ENCODE measurements at places on chromosomes 1 and 21.
A peak's percentile ranks its signal among the peaks of the same experiment; 100 is the strongest.

DNA sequence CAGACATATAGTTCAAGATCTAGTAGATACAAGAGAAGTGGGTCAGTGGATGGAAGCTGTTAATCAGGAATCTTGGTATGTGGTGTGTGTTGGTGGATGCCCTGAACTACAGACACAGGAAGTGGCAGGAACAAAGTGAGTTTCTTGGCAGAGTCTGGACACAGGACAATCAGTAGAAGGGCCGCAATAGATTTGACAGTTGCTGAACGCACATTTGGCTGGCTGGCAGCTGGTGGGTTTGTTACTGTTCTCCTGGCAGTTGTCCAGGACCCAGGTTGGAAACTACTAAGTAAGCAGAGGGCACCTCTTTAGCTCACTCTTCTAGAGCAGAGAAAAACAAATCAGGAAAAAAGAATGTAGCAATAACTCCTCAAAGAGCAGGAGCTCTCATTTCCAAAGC is 13.2 kb downstream of the KRTAP26-1 start:
- DNase-seq, result no peak

DNA sequence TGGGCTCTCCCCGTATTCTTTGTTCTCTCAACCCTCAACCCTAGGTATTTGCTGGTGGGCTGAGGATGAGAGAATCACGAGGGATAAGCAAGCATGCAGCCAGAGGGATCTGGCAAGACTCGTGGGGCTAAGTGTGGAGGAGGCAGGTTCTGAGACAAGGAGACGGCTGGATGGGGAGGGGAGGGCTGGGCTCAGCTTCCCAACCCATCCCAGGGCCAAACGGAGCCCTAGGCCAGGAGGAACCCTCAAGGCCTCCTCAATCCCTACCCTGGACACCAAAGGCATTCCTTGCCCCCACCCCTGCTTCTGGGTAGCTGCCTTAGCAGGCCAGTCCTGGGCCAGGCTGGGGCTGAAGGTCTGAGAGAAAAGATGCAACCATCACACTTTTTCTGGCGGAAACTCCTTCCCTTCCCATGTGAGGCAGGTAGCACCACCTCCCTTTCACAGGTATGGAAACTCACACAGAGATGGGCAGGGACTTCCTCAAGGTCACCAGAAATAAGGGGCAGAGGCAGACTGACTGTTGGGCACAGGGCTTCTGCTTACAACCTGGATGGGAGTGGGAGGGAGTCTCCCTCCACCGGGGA is 6.2 kb downstream of the MEF2D start:
- DNase-seq, result no peak

DNA sequence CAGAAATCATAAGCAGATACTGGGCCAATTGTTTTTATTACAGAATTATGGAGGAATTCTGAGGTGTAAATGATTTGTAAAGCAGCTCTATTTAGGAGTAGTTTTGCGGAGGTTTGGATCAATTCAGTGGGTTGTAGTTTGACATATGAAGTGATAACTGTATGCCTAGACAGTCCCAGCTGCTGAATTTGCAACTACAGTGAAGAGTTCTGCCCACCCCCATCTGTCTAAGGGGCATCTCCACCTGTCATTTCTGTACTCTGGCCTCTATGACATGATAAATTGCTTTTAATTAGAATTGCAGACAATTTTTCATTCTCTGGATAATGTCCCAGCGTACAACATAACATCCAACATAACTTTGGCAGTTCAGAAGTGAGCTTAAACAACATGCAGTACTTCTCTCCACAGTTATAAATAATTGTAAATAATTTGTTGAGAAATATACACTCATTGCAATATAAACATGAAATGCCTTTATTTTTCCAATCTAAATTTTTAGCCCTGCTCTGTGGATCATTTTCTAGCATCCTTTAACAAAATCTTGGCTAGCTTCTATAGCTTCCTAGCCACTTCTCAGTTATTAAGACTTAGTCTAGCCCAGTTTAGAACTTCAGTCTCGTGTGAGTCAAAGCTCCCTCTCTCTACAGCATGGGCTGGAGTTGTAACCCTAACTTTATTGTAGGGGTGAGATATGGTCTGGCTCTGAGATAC is 52.3 kb downstream of the PDE4B start:
- no peak for DNase-seq

GRCh38 chr1:94530373-94530878 is 11.1 kb downstream of the F3 start:
- no peak for DNase-seq

DNA sequence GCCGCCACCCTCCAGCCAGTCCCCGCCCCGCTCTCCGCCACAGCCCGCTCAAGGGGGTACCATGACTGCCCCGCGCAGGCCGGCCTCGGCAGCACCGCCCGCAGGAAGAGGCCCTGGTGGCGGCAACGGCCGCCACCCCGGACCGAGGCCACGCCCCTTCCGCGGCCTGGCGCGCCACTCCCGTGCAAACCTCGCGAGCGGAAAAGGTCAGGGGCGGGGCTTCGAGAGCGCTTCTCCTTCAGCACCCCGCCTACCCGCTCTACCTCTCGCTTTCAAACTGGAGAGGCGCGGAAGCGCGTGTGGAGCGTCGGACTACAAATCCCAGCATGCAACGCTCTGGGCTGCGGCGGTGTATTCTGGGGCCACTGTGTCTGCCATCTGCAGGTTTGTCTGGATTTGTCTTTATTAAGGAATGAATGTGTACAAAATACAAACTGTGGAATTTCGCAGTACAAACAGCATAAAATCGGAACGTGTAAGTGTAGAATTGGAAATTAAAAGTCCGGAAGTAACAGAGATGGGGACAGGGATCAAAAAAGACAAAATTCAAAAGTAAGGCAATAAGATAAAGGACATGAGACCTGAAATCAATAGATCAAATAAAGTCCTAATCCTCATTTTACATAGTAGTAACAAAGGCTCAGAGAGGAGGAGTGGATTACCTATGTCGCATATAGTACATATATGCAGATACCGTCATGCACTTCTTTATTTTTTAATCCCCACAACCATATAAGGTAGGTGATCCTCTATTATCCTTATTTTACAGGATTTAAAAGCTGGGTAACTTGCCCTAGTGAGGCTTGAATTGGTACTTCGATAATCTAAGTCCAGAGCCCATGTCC is 464 bp upstream of the ADSS2 start:
- DNase-seq, result peak; percentile 98

- DNase-seq, result no peak
These were observed 17.5 kb downstream of the GTF2B start for GRCh38 chr1:88873737-88874349.

GRCh38 chr1:2251786-2252185 is 23.7 kb downstream of the SKI start:
- DNase-seq, result no peak

- no peak for DNase-seq
These were observed 50.3 kb downstream of the SYT2 start for GRCh38 chr1:202659974-202660373.

DNA sequence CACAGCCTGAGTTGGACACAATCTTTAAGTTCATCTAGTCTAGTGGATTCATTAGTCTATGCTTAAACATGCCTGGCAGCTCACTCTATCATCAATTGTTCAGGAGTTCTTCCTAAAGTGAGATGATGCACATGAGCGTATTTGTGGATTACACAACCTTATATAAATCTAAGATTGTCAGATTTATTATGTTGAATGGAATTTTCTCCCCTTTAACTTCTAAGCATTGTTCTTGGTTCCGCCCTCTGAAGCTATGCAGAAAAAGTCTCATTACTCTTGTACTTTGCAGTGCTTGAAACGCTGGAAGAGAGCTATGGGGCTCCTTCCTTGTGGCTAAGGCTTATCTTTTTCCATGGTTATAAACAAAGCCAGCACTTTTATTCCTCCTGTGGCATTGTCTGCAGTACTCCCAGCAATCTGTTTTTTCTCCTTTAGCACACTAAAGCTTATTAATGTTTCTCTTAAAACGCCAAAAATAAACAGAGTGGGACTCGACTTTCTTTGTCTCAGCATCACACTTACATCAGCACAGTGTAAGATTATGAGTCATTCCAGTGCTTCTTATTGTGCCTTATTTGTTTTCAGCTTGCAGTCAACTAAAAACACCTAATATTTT is 316.8 kb upstream of the CAMK1G start:
- no peak for DNase-seq

- no peak for DNase-seq
These were observed 126.8 kb upstream of the COL6A1 start for GRCh38 chr21:45854690-45855247.

GRCh38 chr1:69400128-69400527 is 167.6 kb upstream of the LRRC7 start:
- DNase-seq, result no peak

DNA sequence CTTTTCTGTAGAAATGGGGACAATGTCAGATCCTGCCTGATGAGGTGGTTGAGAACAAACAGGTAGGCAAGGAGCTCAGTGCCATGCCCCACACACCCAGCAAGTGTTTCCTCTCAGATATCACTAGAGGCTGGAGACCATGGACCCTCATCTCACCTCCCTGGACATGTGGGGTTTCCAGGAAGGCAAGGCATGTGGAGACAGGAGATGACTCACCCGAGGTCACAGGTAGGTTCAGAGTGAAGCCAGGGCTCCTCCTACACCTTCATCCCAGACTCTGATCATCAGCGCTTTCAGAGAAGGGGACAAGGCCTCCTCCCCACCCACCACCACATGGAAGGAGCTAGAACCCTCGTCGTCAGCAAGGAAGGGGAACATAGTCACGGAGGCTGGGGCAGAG is 69.2 kb downstream of the MATN1 start:
- DNase-seq, result no peak

- DNase-seq, result no peak
These were observed 279.9 kb downstream of the DNM3 start for GRCh38 chr1:172121081-172121717.

GRCh38 chr1:159211331-159212136 is 6.9 kb downstream of the ACKR1 start:
- DNase-seq, result no peak

GRCh38 chr1:62481681-62482080 is 44.8 kb downstream of the USP1 start:
- DNase-seq, result no peak

- no peak for DNase-seq
These were observed 118.2 kb downstream of the ODF2L start for GRCh38 chr1:86277936-86278335.

DNA sequence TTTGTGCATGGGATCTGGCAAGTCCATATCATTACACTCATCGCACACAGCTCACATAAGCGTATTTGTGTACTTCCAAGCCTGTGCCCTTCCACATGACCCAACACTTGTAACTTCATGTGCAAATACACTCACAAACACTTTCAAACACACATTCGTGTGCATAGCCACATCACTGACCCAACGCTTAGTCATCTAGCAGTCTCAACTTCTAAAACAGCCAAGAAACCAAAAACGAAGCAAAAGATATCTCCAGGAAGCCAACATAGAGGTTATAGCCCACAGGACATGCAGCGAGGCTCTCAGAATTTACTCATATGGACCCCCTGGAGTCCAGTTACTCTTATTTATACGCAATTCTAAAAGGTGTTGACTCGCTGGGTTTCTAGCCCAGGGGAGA is 10.9 kb upstream of the GOLT1A start:
- DNase-seq, result no peak

DNA sequence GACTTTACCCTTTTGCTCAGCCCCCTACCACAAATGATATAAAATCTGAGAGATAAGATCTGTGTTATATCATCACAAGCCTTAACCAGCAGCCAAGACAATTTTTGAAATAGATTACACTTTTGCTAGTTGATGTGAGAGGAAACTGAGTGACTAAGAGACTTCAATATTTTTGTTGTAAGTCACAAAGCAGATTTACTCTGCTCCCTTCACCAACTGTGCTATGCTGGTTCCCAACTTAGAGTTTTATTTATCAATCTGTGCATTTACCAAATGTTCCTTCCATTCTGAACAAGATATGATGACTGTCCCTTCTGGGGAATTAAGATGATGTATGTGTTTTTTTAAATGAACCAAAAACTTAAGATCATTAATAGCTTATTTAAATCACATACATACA is 12.1 kb upstream of the GRIK1 start:
- no peak for DNase-seq

DNA sequence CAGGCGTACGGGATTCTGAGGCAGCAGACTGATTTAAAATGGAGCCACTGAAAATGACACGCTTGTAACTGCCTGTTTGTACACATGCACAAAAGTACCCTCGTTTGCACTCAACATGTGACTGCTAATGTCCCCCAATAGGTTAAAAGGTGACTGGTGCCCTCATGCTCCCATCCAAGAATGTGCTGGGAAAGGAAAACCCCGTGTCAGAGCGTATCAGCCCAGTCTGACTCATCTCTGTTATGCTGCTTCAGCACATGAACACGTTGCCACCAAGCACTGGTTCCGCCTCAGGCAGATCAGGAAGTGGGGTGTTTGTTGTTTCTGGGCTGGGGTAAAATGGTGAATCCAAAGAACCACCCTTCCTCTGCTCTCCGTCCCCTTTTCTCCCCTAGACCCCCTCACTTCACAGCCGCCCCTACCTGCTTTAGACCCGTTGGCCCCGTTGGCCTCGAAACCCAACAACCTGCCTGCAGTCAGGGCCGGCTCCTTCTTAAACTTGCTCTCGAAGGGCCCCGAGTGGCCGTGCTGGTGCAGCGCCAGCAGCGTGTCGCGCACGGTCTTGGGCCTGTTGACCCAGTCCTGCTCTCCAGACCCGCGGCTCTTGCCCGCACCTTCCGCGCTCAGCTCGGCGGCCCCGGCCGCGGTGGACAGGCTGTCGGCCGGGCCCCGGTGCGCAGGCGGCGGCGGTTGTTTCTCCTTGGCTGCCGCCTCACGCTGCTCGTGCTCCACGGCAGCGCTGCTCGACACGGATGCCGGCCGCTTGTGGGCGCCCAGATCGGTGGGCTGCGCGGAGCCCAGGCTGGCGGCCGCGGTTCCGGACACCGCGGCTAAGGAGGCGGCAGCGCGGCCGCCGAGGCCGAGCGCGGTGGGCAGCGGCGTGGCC is 1.7 kb downstream of the IRF2BP2 start:
- DNase-seq, result peak; percentile 80

GRCh38 chr1:150890033-150890416 is 3.1 kb downstream of the CTXND2 start:
- DNase-seq, result no peak
